ENCODE measurements at places on chromosomes 3 and 15.

DNA sequence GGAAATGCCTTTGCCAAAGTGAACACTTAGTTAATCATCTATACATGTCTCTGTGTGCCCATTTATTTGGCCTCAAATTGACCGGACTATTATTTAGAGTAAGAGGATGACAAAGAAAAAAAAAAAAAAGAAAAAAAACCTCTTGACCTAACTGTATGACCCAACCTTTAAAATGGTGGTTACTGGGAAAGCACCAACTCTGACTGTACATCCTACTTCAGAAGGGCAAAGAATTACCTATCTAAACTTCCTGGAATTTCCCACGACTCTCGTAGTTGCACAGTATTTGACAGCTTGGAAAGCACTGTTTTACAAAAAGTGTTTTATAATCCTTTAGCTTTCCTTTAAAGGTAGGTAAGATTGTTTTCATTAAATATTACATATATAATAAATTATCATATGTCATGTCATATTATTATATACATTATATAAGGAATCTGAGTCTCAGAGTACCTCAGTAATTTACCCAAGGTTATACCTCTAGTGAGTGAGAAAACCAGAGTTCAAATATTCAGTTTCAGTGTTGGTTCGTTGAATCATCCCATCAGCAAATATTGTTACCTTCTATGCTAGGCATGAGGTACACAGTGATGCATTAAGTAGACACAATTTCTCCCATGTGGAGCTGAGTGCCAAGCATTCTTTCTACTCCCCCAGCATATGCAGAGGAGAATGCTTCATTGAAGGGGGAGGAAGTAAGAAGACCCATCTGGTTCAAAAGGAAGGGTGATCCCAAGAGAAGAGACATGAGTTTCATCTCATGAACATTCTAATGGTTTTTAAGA is 5.0 kb downstream of the BCL2A1 start:
- DNase-seq = no peak

- DNase-seq = no peak
Observed at GRCh38 chr15:91376038-91376437, 276.0 kb downstream of the SV2B start.

GRCh38 chr15:87871258-87871681 is 385.3 kb downstream of the NTRK3 start:
- no peak for DNase-seq

- DNase-seq = no peak
Observed at GRCh38 chr15:74869372-74869725, 3.8 kb downstream of the SCAMP2 start.

GRCh38 chr3:195165790-195166189 is 105.2 kb downstream of the XXYLT1 start:
- no peak for DNase-seq

GRCh38 chr3:14816359-14816758 is 2.4 kb upstream of the FGD5 start:
- DNase-seq = no peak

DNA sequence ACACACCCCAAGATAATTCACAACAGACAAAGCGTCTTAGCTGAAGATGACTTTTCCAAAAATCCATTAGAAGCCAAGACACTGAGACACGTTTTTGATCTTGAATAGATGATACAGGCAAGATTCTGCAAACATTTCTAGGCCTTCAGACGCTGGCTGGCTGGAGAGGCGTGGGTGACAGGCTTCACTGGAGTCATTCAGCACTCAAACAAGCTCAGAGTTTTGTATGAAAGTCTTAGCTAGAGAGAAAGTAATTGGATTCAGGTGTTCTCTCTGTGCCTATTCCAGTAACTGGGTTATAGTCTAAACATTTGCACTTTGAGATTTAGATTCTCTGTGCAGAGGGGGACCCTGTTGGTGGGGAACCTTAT is 147.7 kb upstream of the BHLHE40 start:
- peak; percentile 31 for DNase-seq

DNA sequence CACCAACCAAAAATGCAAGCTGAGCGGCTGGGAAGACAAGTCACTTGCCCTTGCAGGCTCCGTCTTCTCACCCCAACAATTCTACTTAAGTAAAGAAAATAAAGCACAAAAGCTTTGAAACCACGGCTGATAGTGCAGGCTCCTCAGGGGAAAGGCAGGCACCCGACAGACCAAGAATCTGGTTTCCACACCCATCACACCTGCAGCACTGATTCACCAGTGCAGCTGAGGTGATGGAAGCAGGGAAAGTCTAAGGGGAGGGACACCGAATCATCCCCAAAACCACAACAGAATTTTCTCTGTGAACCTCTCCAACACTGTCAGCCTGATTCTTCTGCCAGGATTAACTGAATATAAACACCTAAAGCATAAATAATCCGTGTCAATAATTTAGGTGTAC is 62.0 kb upstream of the NSMCE3 start:
- DNase-seq = no peak

GRCh38 chr15:84885801-84886200 is 1.3 kb downstream of the SLC28A1 start:
- DNase-seq = no peak

GRCh38 chr3:113275929-113276750 is 64.8 kb downstream of the BOC start:
- DNase-seq = no peak

- DNase-seq = no peak
Observed at GRCh38 chr3:124927574-124928045, 6.9 kb downstream of the MUC13 start.

Data from effector CD4-positive, alpha-beta T cell (primary cell).